ENCODE measurements at places on chromosomes 5 and 9.

DNA sequence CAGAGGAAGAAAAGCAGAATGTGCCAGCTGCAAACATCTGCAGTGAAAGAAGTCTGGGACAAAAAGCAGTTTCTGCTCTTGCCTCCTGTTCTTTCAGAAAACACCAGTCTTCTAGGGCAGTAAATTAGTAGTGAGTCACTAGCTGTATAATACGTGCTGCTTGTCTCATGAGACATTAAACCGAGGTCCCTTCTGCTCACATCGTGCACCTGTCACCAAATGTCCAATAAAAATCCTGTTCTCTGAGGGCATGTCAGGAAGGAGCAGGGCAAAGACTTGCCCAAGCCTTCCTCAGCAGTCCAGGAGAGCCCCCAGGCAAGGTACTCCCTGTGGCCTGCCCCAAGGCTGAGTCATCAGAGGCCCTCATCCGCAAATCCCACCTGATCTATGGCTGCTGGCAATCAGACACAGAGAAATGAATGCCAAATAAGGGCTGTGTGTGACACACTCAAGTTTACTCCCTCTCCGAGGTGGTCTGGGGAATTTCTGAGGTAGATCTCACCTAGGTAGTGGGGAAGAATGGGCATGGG is 255.3 kb upstream of the SMARCA2 start:
- no peak for DNase-seq

GRCh38 chr9:32294106-32294505 is 90.3 kb upstream of the ACO1 start:
- DNase-seq = no peak

DNA sequence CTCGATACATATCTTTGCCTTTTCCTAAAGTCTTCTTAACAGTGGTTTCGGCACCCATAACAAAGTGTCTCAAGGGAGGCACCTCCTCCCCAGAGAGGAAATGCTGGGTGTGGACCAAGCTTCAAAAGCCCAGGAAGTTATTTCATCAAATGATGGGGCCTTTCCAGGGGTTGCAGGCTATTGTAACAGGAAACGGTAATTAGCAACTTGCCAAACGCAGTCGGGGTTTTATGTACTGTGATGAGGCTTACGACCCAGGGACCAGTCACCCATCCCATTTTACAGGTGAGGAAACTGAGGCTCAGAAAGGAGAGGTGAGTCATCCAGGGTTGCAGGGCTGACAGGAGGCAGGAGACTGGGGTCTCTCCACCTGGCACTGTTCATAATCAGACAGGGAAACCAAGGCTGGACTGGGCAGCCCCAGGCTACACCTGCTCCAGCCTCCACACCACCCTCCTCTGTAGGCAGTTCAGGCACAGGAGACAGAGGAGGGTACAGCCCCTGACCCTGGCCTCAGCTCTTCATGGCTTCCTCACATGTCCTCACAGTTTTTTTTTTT is 30.0 kb upstream of the SUSD3 start:
- peak; percentile 80 for DNase-seq

DNA sequence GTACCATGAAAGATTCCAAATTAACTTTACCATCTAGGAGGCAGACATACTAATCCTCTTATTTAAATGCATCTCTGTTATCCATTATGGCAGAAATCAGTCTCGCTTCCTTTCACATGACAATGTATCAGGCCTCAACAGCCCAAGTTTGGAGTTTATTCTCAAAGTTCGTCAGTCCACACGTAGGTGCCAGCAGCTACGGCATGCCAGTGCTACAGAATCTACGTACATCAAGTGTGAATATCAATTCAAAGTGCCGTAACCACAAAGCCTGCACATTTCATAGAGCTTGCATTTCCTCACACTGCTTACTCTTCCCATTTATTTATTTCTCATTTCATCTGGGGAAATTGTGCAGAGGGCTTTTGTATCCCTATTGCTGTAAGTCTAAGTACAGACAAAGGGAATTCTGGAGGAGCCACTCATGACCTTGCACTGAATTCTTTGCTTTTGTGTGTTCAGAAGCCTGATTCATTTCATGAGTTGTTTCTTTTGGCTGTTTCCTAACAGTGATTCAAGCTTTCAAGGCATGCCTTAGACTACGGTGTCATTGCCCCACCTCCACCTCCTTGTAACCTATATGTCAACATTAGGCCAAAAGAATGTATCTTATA is 10.0 kb downstream of the ENC1 start:
- DNase-seq = no peak

DNA sequence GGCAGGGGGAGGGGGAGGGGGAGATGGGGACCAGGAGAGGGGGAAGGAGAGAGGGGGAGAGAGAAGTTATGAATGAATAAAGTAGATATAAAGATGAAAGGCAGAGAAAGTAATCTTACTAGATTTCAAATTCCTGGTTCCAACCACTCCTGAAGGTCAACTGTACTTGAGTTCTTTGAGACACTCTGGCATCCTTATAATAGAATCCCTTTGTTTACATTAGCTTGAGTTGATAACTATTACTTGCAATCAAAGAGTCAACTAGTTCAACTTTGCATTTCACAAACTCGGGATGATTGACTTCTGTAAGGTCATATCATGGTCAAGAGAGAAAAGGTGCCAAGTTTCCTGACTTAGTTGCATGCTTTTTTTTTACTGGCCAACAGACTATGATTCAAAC is 42.2 kb downstream of the BAAT start:
- DNase-seq = no peak

Data from HL-60 (cell line).